ENCODE measurements at places on chromosomes 1 and 21. TPM values are rescaled to one million over a fixed set of nuclear protein-coding genes. Genes with fewer than 3 reads are reported as not detected.

ADAMTSL4 gene
- 3.6 TPM for total RNA-seq

NCAM2 gene
- 17.0 TPM for total RNA-seq

DIPK1A gene
- total RNA-seq, result 7.7 TPM

CYP2J2 gene
- total RNA-seq, result 0.22 TPM

DDX59 gene
- total RNA-seq, result 13.7 TPM

NR0B2 gene
- not detected for total RNA-seq

RXRG gene
- not detected for total RNA-seq

RGS13 gene
- not detected for total RNA-seq

SPRR3 gene
- total RNA-seq, result not detected

FGR gene
- not detected for total RNA-seq

CDCA8 gene
- total RNA-seq, result 5.7 TPM

- no peaks in the 10 kb centered on the region for H3K36me3 ChIP-seq
- no peak overlapping the region for H3K4me3 ChIP-seq
- H3K27me3 ChIP-seq, result peaks cover 52% of the 10 kb centered on the region
- no peak overlapping the region for H3K27ac ChIP-seq
- no peak for DNase-seq
- no peaks in the 10 kb centered on the region for H3K4me1 ChIP-seq
These were observed 22.9 kb downstream of the OVGP1 start for GRCh38 chr1:111404588-111404987.

DNA sequence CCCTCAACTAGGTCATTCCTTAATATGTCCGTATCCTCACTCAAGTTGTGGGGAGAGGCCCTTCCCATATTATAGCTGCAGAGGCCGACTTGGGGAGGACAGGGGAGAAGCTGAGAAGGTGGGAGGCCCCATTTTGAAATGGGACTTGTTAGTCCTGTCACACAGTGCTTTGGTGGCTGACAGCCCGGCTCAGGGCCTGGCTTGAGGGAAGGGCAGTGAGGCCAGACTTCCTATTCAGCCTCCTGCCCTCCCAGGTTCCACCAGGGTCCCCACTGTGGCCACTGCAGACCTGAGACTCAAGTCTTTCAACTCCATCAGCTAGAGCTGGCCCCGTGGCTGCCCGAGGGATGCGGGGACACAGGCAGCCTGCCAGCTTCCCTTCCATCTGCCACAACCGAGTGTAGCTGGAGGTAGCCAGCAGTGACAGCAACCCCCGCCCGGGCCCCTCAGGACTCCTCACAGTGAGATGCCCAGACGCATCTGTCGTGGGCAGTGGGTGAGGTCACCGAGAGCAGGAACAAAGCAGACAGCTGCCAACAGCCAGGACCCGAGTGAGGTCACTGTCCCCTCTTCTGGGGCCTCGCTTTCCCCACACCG, 36.9 kb downstream of the SIM2 start:
- H3K36me3 ChIP-seq, result no peaks in the 10 kb centered on the region
- H3K27me3 ChIP-seq, result peaks cover 11% of the 10 kb centered on the region
- no peak overlapping the region for H3K4me3 ChIP-seq
- H3K4me1 ChIP-seq, result peaks cover 2% of the 10 kb centered on the region
- DNase-seq, result no peak
- no peak overlapping the region for H3K27ac ChIP-seq

GRCh38 chr1:11924334-11925195, 1.7 kb downstream of the KIAA2013 start:
- peaks cover 47% of the 10 kb centered on the region for H3K4me1 ChIP-seq
- H3K36me3 ChIP-seq, result peaks cover 10% of the 10 kb centered on the region
- DNase-seq, result no peak
- H3K4me3 ChIP-seq, result peak overlapping the region; percentile 79
- H3K27me3 ChIP-seq, result no peaks in the 10 kb centered on the region

DNA sequence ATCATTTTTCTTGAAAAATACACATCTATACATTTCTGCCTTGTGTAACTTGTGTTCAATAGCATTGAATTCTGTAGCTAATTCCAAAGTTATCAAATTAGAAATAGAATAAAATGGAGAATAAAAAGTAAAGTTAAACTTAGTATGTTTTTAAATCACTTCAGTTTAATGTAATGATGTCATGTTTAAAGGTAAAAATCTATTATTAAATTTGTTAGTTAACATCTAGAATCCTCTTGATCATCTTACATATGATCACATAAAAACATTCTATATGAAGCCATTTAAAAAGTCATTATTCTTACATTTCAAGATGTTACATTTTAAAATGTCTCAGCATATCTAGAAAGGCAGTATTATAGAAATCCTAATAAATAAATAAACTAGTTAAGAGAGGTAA, 1163.2 kb downstream of the PLA2G4A start:
- H3K27ac ChIP-seq, result no peak overlapping the region
- no peaks in the 10 kb centered on the region for H3K4me1 ChIP-seq
- DNase-seq, result no peak
- no peak overlapping the region for H3K4me3 ChIP-seq

GRCh38 chr21:45611296-45611695, 32.2 kb upstream of the PCBP3 start:
- peaks cover 34% of the 10 kb centered on the region for H3K27me3 ChIP-seq
- no peak overlapping the region for H3K4me3 ChIP-seq
- DNase-seq, result no peak
- no peaks in the 10 kb centered on the region for H3K36me3 ChIP-seq

DNA sequence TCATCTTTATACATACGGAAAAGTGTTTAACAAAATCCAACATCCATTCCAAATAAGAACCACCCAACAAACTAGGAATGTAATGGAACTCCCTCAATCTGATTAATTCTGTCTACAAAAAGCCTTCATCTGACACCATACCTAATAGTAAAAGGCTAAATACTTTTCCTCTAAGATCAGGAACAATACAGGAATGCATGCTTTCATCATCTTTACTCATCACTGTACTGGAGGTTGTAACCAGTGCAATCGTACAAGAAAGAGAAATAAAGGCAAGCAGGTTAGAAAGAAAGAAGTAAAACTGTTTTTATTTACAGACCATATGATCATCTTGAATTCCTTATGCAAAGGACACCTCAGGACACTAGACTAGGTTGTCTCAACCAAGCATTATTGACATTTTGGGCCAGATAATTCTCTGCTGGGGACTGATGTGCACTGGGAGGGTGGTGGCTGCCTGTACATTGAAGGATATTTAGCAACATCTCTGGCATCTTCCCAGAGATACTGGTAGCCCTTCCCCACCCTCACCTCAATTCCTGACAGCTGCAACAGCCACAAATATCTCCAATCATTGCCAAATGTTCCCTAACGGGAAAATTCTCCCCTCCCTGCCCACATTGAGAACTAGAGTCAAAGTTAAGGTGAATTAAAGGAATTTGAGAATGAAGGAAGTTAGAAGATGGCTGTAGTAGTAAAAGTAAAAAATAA, 30.6 kb upstream of the INSL5 start:
- no peak overlapping the region for H3K4me3 ChIP-seq
- no peaks in the 10 kb centered on the region for H3K4me1 ChIP-seq
- H3K36me3 ChIP-seq, result peaks cover 7% of the 10 kb centered on the region
- DNase-seq, result no peak
- no peak overlapping the region for H3K27ac ChIP-seq
- H3K27me3 ChIP-seq, result no peaks in the 10 kb centered on the region

DNA sequence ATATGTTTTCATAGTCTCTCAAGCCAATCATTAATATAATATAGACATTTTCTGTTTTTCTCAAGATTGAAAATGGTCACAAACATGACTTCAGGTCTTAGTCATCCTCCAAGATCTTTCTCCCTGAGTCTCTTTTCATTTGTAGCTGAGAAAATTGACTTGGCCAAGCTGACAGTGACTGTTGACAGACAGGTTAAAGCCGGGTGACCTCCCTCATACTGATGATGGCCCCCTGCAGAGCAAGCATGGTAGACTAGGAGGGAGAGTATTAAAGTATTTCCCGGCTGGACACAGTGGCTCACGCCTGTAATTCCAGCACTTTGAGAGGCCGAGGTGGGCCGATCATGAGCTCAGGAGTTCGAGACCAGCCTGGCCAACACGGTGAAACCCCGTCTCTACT, 6.8 kb upstream of the KIAA1614 start:
- no peak for DNase-seq
- H3K27me3 ChIP-seq, result no peaks in the 10 kb centered on the region
- H3K4me3 ChIP-seq, result no peak overlapping the region
- H3K36me3 ChIP-seq, result no peaks in the 10 kb centered on the region
- no peak overlapping the region for H3K27ac ChIP-seq

- H3K36me3 ChIP-seq, result no peaks in the 10 kb centered on the region
- H3K4me3 ChIP-seq, result no peak overlapping the region
These were observed 23.9 kb upstream of the PBX1 start for GRCh38 chr1:164534863-164535610.

DNA sequence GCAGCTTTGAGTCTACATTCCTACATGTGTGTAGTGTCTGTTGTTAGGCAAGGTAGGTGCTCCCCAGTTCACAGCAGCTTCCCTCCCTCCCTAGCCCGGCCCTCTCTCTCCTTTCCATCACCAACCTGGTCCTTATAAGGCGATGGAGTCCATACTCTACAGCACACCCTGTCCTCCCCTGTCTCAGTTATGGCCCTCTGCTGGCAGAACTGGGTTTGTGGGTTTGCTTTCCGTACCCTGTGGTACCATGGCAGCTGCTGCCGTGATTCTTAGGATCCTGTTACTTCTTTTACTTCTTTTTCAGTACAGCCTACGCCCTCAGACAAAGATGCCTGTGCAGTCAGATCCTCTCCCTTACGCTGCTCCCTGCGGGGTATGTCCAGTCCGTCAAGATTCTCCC, 31.7 kb downstream of the AK5 start:
- H3K4me3 ChIP-seq, result no peak overlapping the region
- no peaks in the 10 kb centered on the region for H3K36me3 ChIP-seq
- no peaks in the 10 kb centered on the region for H3K27me3 ChIP-seq
- H3K4me1 ChIP-seq, result peaks cover 5% of the 10 kb centered on the region
- no peak for DNase-seq

GRCh38 chr1:31643976-31644559, 608 bp downstream of the PEF1 start:
- H3K36me3 ChIP-seq, result no peaks in the 10 kb centered on the region
- no peak for DNase-seq
- peaks cover 52% of the 10 kb centered on the region for H3K4me1 ChIP-seq
- peak overlapping the region; percentile 96 for H3K4me3 ChIP-seq

DNA sequence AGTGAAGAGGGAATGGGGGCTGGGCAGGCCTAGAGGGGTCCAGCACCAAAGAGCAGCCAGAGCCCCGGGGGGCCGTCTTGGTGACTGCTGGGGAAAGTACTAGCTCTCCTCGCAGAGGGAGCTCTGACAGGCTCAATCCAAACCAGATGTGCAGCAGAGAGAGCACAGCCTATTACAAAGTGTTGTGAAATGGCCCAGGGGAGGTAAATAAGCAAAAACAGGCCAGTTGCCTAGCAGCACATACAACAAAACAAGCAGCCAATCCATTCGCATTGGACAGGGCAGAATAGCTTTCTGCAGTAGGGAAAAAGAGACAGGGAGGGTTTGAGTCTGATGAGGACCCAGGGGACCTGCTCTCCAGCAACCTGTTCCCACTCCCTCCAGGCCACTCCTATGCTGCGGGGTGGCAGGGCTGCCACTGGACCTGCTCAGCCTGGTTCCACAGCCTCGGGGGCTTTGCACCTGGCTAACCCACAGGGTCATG, 239.6 kb upstream of the FGGY start:
- peaks cover 1% of the 10 kb centered on the region for H3K27me3 ChIP-seq
- H3K4me3 ChIP-seq, result no peak overlapping the region
- peak overlapping the region; percentile 76 for H3K27ac ChIP-seq
- no peak for DNase-seq

- H3K27ac ChIP-seq, result peak overlapping the region; percentile 39
- peaks cover 15% of the 10 kb centered on the region for H3K36me3 ChIP-seq
- DNase-seq, result no peak
- H3K4me1 ChIP-seq, result peaks cover 32% of the 10 kb centered on the region
- H3K27me3 ChIP-seq, result no peaks in the 10 kb centered on the region
- H3K4me3 ChIP-seq, result no peak overlapping the region
These were observed 131.5 kb downstream of the DHRS3 start for GRCh38 chr1:12486401-12487005.

GRCh38 chr1:214216021-214216420, 64.9 kb upstream of the SMYD2 start:
- H3K27me3 ChIP-seq, result peaks cover 47% of the 10 kb centered on the region
- no peak overlapping the region for H3K4me3 ChIP-seq

DNA sequence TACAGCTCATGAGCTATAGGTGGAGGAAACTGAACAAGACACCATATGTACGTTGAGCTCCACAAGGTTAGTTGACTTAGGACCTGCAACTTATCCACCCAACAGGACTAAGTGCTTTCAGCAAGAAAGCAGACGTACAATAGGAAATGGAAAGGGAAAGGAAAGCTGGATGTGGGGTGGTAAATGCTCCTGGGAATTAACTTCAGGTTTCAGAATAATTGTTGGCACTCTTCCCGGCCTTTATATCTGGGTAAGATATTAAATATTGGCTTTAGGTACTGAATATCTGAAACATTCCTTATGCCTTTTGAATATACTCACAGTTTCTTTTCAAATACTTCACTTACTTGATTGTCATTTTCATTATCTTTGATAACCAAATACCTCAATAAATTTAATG, 36.3 kb downstream of the GLMN start:
- no peak overlapping the region for H3K4me3 ChIP-seq
- no peak overlapping the region for H3K27ac ChIP-seq
- no peak for DNase-seq
- no peaks in the 10 kb centered on the region for H3K4me1 ChIP-seq

GRCh38 chr1:8193840-8194406, 124.0 kb upstream of the SLC45A1 start:
- H3K27ac ChIP-seq, result peak overlapping the region; percentile 86
- no peaks in the 10 kb centered on the region for H3K27me3 ChIP-seq
- H3K4me3 ChIP-seq, result no peak overlapping the region
- DNase-seq, result no peak
- no peaks in the 10 kb centered on the region for H3K36me3 ChIP-seq
- H3K4me1 ChIP-seq, result peaks cover 54% of the 10 kb centered on the region

GRCh38 chr21:36762642-36763041, 63.7 kb downstream of the SIM2 start:
- H3K27me3 ChIP-seq, result no peaks in the 10 kb centered on the region
- H3K4me1 ChIP-seq, result no peaks in the 10 kb centered on the region
- no peak overlapping the region for H3K27ac ChIP-seq
- peaks cover 14% of the 10 kb centered on the region for H3K36me3 ChIP-seq

DNA sequence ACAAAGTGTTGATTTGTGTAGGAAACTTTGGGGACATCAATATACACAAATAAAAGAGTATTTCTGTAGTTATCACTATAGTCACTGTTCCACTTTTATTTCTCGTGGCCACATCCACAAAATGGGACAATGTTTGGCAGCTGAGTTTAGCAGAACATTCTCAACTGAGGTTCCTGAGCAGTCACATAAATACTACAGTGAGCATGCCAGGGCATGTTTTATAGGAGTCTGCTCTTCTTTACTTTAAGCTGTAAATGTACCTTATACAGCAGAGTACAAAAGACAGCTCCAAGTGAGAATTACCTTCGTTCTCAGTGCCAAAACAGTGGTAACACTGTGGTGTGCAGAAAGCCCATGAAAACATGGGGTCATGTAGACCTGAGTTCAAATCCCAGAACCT, 5.0 kb downstream of the BTG3 start:
- H3K27me3 ChIP-seq, result no peaks in the 10 kb centered on the region
- H3K27ac ChIP-seq, result no peak overlapping the region
- DNase-seq, result no peak

Data from chondrocyte (in vitro differentiated cells).